EH (cell line): ENCODE measurements at places on chromosomes 5 and 9.

GRCh38 chr5:126274763-126275125, 148.5 kb upstream of the GRAMD2B start:
- DNase-seq, result no peak

- DNase-seq, result peak; percentile 93
Measured at GRCh38 chr9:124256517-124257069, 1.2 kb upstream of the NEK6 start.

- DNase-seq, result peak; percentile 90
Measured at GRCh38 chr5:10527281-10527950, 36.5 kb upstream of the ANKRD33B start.

DNA sequence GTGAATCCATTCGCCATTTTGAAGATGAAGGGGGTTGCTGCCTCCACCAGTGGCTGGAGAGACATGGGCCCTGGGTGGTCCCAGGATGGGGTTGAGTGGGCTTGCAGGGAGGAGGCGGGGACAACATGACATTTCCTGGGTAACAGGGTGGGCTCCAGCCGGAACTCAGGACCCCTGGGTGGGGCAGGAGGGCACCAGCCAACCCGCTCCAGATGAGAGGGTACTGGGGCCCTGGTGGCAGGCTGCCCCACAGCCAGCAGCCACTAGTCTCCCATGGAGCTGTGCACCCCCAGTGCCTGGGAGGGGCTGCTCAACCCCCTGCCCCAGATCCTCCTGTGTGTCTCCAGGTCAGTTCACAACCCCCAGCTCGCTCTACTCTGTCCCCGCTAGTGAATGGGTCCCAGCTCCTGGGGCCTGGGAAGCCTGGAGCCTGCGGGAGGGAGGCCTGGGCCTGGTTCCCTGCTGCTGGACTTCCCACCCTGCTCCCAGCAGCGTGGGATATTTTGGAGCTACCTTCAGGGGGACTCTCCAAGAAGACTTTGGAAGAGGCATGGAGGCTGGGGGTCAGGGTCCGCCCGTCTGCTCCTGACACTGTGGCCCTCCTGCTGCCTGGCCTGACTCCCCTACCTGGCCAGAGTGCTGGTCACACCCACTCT, 55.9 kb downstream of the AHRR start:
- DNase-seq, result no peak

GRCh38 chr9:131954299-131954698, 125.4 kb downstream of the MED27 start:
- no peak for DNase-seq

DNA sequence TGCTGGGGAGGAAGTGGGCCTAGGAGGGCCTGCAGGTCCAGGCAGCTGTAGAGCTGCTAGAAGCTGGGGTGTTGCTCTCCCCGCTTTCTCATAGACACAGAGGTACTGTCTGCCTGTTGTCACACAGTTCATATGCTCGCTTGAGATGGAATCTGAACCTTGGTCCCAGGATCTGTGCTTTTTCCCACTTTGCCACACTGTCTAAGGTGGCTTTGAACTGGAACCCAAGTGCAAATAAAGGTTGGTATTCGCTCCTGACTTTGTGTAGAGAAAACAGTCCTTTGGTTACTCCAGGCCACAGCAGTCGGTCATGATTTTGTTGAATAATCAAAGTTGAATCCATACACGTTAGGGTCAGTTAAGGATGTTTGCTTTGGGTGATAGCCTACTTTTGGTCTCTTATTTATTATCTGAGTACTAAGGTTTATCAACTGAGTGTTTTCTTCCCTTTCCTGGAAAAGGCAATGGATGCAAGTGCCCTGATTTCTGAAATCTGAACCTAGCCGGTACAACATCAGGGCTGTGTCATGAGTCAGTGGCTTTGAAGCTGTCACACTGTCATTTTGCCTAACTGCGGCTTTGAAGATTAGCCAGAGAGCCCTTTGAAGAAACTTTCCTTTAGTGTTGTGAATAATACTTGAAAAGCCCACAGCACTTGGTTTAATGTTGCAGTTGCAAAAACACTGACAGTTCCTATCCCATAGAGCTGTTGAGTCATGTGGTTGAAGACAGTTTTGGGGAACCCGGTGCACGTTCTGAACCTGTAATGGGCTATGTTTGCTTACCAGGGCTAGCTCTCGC, 41.3 kb downstream of the HABP4 start:
- peak; percentile 36 for DNase-seq

GRCh38 chr5:139998837-139999236, 44.3 kb downstream of the NRG2 start:
- no peak for DNase-seq

DNA sequence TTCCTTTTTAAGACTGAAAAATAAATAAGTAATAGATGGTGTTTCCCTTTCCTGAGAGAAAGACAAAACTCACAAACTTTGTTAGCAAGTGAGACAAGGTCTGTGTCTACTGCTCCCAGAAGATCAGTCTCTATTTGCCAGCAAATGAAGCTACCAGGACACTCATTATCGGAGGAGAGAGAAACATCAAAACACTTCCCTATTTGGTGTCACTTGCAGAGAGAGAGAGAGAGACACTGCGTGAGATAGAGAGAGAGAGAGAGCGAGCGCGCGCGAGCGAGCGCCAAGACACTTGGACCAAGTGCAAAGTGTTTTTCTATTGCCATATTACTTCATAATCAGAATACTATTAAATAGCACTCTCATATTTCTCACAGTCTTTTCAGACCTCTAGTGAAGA, 142.7 kb downstream of the KCNN2 start:
- DNase-seq, result no peak

- no peak for DNase-seq
Measured at GRCh38 chr9:86469476-86470250, 115.5 kb upstream of the TUT7 start.

DNA sequence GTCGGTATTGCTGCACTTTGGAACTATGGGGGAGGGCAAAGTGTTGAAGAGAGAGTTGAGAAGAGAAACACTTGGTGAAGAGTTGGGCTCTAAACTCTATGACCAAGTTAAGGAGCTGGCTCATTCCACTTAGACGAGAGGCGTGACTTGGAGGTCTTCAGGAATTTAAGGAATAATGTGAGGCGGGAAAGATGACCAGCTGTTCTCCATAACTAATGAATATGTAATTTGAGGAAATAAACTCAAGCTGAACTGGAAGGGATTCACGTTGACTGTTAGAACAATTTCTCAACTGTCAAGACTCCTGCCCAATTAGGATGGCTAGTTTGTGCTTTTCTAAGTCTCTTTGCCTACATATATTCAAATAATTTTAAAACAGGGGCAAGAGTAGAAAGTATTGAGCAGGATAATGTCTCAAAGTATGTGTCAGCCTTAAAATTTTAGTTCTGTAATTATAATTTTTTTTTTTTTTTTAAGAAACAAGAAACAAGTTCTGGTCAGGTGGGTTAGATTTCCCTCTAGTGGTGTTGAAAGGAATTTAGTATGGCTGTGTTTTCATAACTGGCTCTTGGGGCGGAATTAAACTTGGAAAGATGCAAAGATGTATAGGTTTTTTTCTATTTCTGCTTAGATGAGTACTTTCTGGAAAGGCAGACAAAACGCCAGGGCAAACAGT, 33.4 kb downstream of the TMEM252 start:
- peak; percentile 30 for DNase-seq

- DNase-seq, result peak; percentile 52
Measured at GRCh38 chr5:149838881-149839739, 105.5 kb downstream of the PDE6A start.

- DNase-seq, result peak; percentile 96
Measured at GRCh38 chr5:150317048-150318003, 14.6 kb upstream of the ARSI start.
